Astrocyte (in vitro differentiated cells and primary cell): ENCODE measurements at places on chromosomes 5 and 9.

DNA sequence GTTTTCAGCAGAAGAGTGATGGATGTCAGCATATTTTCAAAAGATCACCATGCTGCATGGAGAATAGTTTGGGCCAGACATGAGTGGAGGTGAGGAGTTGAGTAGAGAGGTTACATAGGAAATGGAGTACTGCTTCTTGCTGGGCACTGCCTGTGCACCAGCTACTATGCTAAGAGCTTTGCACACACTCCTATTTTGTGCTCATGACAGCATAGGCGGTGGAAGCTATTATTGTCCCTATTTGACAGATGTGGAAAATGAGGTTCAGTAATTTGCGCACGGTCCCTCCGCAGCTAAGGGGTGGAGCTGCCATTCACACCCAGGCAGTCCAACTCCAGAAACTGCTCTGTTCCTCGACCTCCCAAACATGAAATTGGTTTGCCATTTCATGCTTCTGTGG lies 67.8 kb downstream of the ENTREP1 start:
- no peak for DNase-seq

DNA sequence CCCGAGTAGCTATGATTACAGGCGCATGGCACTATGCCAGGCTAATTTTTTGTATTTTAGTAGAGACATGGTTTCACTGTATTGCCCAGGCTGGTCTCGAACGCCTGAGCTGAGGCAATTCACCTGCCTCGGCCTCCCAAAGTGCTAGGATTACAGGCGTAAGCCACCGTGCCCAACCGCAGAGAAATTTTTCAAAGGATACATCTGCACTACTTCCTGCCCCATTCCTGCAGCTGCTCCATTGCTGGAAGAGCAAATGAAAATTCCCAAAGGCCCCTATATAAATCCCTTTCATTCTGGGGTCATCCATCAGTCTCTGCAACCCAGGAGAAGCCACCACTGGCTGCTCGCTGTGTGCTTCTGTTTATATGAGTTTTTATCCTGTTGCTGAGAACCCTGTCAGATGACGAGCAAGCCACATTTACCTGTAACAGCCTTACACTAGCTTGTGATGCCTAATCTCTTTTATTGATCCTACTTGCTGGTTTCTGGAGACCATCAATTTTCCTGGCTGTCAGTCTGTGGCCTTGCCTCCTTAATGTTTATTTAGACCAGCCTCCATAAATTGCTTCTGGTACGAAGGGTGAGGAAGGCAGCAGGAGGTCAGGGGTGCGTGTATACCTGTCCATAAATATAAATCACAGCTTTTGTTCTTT lies 925.3 kb downstream of the TLE4 start:
- no peak for DNase-seq

DNA sequence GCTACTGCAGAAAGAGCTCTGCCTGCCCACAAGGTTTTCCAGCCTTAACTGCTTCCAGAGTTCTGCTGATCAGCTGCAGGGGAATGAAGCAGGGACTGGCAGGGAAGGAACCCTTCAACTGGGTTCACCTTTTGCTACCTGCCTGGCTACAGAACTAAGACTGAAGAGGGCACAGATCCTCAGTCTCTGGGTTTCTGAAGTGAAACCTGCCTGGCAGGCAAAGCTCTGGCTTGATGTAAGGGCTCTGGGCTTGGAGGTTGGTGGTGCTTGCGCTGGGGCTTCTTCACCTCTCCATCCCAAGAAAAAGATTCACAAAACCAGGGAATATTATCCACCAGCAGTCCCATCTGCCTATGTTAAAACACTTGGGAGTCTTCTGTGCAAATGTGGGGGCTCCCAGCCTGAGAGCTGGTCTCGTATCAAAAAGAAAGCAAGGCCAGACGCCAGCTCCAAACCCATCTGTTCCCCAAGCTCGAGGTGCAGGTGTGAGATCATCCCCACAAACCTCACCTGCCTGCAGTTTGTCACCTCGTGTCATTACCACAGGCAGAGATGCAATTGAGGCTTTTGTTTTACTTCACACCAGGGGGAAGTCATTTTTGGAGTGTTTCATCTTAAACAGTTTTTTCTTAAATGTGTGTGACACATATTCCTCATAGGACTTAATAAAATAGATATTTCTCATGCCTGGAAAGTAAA lies 58.3 kb downstream of the BNC2 start:
- no peak for DNase-seq

- no peak for DNase-seq
These were observed 169.5 kb upstream of the TAS2R1 start for GRCh38 chr5:9799606-9800005.

DNA sequence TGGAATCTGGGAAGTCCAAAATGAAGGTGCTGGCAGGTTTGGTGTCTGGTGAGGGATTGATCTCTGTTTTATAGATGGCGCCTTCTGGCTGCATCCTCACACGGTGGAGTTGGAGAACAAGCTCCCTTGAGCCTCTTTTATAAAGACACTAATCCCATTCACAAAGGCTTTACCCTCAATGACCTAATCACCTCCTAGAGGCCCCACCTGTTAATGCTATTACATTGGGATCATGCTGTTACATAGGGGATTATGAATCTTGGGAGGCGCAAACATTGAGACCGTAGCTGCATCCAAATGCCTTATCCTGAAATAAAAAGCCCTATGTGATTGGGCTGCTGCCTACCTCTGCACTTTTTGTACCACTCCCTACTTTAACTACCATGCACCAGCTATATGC lies 197.1 kb upstream of the HMHB1 start:
- no peak for DNase-seq

GRCh38 chr5:77852514-77853352 lies 76.6 kb upstream of the TBCA start:
- DNase-seq: peak; percentile 80

GRCh38 chr5:165188556-165189175 lies 1683.2 kb downstream of the MAT2B start:
- DNase-seq: no peak
